Liver (tissue), 10 donors: ENCODE measurements at places on chromosomes 2 and 18.

DNA sequence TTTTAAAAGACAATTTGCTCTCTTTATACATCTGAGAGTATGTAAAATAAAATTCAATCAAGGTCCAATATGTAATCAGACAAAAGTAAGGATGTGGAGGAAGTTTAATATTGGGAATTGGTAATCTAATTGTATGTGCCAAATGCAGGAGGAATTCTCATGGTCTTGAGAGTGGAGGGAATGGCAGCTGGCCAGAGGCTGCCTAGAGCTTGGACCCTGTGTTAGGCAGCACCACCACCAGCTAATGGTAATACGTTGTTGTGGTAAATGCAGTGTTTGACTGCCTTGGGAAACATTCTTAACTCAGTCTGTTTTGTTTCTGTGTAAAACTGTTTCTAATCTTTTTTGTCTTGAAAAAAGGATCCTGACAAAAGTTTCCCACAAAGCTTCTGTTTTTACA is 30.0 kb downstream of the GALNT1 start:
- DNase-seq: no peak

DNA sequence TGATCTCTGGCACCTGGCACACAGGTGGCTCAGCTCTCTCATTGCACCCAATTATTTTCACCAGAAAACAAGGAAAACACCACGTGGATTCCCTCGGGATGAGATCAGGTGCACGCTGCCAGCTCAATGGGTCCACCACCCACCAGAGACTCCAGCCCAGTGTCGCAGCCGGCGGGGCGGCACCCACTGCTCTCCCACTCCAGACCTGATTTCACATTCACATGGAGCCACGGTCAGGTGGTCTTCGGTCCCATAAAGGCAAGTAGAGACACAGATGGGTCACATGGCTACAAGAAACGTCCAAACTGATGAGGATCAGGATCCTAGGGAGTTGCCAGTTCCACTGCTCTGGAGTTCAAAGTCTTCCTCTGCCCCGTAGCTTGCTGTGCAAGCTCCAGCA is 217.6 kb downstream of the ANKRD30B start:
- no peak for DNase-seq

- DNase-seq: no peak
Observed at GRCh38 chr2:164802095-164802707, 39.4 kb downstream of the COBLL1 start.

GRCh38 chr2:241375300-241375699 is 19.2 kb downstream of the FARP2 start:
- DNase-seq: no peak
